ENCODE measurements at places on chromosomes 1 and 21.

DNA sequence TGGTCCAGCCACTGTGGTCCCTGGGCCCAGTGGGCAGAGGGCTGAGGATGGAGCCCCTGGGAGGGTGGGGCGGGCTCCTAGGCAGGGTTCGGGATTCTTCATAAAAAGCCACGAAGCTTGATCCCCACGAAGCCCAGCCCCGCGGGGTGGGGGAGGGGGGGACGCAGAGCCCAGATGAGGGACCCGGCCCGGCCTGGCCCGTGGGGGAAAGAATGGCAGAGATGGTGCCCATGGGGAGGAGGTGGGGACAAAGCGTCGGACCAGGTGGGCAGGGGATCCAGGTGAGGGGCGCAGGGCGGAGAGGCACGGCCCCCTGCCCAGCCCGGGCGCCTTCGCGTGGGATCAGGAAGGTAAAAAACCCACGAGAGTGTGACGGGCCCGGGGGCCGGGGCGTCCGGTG lies 6.0 kb upstream of the SMIM12 start:
- no peak for DNase-seq

DNA sequence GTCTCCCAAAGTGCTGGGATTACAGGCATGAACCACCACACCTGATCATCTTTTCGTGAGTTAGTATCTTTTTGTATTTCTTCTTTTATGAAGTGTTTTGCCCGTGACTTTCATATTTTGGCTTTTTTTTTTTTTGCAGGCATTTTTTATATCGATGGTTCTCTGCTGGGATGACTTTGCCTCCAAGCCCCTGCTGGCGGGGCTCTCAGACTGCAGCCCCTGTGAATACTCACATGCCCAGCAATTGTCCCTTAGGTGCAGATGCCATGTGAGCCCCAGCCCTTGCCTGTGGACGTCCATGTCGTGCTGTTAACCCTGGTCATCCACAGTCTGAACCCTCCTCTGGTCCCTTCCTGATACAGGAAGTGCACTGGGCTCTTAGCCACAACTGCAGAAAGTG lies 21.7 kb downstream of the CRYAA start:
- no peak for DNase-seq

DNA sequence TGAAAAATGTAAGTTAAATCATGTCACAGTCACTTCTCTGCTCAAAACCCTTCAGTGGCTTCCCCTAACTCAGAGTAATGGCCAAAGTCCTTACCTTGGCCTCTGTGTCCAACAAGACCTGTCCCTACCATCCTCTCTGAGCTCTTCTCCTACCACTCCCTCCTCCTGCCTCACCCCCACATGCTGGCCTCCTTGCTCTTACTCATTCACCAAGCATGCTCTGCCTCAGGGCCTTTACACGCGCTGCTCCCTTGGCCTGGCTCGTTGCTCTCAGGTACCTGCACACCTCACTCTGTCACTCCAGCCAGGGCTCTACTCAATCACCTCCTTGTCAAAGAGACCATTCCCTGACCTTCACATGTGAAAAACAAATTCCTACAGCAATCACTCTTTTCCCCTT lies 54.2 kb downstream of the SEC16B start:
- DNase-seq = no peak

- DNase-seq = no peak
These were observed 219.8 kb downstream of the DAB1 start for GRCh38 chr1:57204091-57204490.

DNA sequence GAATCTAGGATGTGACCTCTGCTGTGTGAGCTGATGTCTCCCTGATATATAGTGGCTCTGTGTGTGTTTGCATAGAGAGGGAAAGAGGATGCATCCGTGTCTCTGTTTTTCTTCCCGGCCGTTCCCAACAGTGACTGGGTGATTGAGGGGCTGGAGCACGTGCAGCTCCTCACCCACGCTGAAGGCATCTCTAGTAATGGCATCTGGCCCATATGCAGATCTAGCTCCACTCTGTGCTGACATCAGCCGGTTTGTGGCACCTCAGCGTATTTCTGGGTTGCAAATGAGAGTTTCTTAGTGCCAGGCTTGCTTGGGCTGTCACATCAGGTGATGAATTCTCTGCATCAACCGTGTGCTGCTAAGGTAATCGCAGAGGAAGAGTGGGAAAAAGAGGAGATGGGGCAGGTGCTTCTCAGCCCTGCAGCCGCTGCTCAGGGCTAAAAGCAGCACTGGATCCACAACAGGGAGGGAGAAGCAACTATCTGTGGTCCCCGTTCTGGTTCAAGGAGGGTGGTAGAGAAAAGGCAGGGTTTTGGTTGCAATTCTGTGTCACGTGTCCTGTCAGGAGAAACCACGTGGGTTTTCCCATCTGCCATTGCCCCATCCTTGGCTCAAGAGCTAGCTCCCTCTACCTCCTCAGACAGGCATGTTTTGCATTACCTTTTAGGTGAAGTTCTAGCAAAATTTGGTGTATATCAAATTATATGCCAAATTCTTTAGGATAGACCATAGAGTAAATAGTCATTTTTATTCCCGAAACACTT lies 282.9 kb downstream of the PBX1 start:
- DNase-seq = no peak

DNA sequence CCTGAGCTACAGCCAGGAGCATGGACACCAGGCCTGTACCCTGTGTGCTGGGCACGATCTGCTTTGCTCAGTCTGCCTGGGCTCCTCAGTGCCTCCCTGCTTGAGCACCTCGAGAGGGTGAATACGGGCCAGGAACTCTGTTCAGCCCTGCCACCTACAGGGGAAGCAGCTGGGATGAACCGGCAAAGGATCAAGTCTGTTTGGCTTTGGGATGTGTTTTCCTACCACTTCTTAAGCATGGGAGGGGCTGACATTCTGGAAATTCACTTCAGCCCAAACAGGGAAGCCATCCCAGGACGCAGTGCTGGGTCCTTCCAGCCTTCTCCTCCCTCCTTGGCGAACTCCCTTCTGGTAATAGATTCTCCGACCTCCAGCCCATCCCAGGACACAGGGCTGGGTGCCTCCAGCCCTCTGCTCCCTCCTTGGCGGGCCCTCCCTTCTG lies 55.8 kb upstream of the SELENON start:
- no peak for DNase-seq

DNA sequence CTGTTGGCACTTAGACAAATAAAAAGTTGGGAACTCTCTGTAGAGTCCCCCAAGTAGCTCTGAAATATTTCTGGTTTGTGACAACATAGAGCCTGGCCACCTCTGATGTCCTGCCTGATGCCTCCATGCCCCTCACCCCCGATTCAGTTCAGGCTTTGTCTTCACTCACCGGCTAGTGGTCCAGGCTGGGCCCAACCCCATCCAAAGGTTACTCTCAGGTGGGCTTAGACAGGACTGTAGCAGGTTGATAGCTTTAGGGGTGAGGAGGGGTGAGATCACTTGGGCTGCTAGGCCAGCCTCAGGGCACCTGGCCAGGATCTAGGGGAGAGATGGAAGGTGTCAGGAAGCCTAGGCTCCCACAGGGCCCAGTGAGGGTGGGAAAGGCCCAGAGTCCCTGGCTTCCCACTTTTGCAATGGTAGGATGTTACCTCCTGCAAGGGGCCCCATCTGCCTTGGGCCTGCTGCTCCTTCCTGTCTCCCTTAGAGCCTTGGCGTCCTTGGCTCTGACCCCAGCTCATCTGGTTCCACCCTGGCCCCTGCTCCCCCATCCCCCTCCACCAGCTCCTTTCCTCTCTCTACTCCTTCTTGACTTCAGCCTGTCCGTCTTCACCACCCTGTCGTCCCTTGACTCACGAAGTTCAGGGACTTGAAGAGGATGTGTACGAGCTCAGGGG lies 6.7 kb downstream of the EPS8L3 start:
- DNase-seq = no peak
